ENCODE measurements at places on chromosomes 2 and 18.

- H3K27me3 ChIP-seq = no peaks in the 10 kb centered on the region
- H3K4me3 ChIP-seq = no peak overlapping the region
- DNase-seq = no peak
- H3K27ac ChIP-seq = no peak overlapping the region
- H3K36me3 ChIP-seq = no peaks in the 10 kb centered on the region
Observed at GRCh38 chr2:221612161-221612560, 40.1 kb upstream of the EPHA4 start.

DNA sequence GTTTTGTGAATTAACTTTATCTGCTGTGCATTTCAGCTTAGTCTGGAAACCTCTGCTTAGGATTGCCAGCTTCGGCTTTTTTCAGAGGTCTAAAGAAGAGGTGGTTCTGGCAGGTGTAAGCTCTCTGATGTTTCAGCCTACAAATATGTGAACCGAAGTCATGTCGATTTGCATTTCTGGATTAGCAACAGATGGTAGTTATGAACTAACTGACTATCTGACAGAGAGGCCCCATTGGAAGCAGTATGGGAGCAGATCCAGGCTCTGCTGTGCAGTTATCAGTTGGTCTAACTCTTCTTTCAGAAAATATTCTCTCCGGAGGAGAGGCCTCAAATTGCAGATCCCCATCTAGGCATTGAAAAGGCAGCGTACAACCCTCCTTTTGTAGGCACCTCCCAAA is 32.7 kb upstream of the SPRED2 start:
- no peaks in the 10 kb centered on the region for H3K27me3 ChIP-seq
- H3K4me1 ChIP-seq = no peaks in the 10 kb centered on the region
- H3K27ac ChIP-seq = no peak overlapping the region
- H3K36me3 ChIP-seq = no peaks in the 10 kb centered on the region
- H3K4me3 ChIP-seq = no peak overlapping the region

DNA sequence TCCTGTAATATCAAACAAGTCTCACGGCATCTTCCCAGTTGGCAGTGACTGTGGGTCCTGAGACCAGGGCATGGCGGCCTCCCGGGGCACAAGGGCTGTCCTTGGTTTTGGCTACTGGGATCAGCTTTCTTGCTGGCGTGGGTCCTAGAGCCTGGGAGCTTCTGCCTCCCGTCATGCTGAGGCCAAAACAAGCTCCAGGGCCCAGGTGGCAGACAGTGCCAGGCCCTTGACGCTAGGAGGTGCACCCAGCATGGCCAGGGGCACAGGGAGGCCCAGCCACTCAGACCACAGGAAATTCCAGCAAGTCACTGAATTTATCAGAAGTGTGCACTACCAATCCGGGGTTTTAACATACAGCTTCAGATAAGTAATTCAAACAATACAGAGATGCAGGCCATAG is 184.7 kb downstream of the EIPR1 start:
- peaks cover 37% of the 10 kb centered on the region for H3K36me3 ChIP-seq
- no peak for DNase-seq
- no peak overlapping the region for H3K27ac ChIP-seq
- H3K27me3 ChIP-seq = no peaks in the 10 kb centered on the region
- H3K4me1 ChIP-seq = no peaks in the 10 kb centered on the region
- no peak overlapping the region for H3K4me3 ChIP-seq

DNA sequence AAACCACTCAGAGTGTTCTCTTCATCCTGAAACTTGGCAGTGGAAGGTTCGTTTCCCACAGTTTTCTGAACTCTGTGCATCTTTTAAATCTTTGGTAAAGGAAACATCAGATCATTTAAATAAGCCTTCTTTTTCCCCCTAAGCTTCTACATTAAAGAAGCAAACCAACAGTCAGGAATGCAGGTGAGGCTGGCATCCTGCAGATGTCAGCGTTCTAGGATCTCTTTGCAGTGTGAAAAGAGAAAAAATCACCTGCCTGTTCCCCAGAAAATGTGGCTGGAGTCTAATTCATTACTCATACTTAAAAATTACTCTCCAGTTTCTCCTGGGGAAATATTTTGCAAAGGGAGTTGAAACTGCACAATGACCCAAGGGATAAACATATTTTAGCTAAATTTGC is 64.5 kb upstream of the ZCCHC2 start:
- H3K4me1 ChIP-seq = no peaks in the 10 kb centered on the region
- H3K4me3 ChIP-seq = no peak overlapping the region
- H3K27ac ChIP-seq = no peak overlapping the region
- no peaks in the 10 kb centered on the region for H3K27me3 ChIP-seq
- DNase-seq = no peak
- no peaks in the 10 kb centered on the region for H3K36me3 ChIP-seq

Measured in effector memory CD4-positive, alpha-beta T cell (primary cell).